ENCODE measurements at places on chromosomes 1 and 21.
A peak's percentile ranks its signal among the peaks of the same experiment; 100 is the strongest.

GRCh38 chr1:64849942-64850341, 105.1 kb downstream of the RAVER2 start:
- DNase-seq = no peak

DNA sequence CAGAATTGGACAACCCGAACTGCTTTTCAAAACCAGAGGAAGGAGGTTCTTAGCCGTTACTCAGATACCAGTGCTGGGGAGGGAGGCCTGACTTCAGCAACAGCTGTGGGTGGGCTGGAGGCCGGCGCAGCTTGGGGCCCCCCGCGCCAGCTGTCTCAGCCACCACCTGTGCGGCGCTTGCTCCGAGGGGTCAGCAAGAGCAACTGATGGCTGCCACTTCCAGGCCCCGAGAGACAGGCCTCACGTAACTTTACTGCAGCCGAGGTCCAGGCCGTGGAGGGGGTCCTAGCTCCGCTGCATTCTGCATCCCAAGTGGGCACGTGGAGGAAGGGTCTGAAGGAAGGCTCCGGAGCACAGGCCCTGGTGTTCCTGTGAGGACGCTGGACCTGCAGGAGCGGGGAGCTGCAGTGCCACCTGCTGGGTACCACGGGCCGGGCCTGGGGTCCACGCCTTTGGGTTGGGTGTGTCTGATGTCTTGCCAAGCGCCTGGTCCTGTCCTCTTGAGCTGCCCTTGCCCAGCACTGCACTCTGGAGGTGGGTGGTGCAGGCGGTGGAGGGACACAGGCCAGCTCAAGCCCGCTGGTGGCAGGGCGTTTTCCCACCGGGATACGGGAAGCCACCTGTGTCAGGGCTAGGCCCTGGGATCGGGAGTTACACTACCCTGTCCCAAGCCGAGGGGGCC, 9.8 kb downstream of the THAP3 start:
- peak; percentile 51 for DNase-seq

GRCh38 chr1:215473943-215474342, 93.2 kb upstream of the KCTD3 start:
- DNase-seq = no peak

DNA sequence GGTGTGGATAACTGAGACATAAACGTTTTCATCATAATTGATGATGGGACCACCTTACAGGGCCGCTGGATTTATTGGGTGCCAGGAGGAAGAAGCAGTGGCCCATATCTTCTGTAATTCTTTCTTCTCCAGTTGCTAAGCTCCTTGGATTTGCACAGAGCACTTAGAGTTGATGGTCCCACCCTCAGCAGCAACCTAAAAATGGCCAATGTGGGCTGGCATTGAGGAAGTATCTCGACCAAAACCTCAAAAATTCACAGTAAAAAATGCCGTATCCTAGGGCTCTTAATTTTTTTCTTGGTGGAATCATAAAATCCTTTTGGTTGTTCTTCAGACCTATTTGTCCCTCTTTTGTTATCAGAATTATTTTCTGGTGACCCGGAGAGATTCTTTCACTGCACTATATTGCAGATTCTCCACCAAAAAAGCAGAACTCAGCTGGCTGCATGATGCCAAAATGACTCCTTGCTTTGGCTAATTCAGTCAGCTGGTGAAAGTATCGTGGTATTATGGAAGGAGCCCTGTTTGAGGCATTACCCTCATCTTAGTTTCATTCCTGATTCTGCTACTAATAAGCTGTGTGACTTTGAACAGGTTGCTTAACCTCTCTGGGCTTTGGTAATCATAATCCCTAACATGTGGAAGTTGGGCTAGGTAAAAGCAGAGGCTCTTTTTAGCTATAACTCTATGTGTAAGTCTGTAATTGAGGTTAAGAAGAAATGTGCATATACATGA, 27.6 kb downstream of the KIRREL1 start:
- no peak for DNase-seq

DNA sequence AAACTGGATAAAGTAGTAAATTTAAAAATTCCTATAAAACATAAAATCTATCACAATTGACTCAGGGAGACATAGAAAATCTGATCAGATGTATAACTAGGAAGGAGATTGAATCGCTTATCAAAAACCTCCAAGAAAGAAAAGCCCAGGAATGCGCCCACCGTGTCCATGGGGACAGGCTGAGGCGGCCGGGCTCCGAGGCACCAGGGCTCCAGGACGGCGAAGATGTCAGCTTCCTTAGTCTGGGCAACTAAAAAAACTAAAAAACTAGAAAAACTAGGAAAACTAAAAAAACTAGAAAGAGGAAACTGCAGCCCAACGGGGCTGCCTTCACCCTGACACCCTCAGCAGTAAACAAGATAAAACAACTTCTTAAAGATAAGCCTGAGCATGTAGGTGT, 229.0 kb upstream of the RAB4A start:
- DNase-seq = no peak

DNA sequence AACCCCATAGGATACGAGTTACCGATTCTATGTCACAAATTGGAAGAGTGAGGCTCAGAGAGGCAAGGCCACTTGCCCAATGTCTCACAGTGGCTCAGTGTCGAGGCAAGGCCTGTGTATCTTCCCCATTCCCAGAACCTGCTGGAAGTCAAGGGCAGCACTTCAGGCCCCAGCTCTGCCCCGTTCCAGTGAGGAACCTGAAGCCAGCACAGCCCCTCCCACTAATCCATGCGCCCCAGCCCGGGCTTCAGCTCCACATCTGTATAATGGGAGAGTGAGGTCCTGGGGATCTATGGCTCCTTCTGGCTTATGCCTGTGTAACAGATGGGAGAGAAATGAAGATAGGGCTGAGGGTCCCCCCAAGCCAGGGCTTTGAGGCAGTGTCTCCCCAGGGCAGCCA, 56.3 kb downstream of the CASZ1 start:
- no peak for DNase-seq

DNA sequence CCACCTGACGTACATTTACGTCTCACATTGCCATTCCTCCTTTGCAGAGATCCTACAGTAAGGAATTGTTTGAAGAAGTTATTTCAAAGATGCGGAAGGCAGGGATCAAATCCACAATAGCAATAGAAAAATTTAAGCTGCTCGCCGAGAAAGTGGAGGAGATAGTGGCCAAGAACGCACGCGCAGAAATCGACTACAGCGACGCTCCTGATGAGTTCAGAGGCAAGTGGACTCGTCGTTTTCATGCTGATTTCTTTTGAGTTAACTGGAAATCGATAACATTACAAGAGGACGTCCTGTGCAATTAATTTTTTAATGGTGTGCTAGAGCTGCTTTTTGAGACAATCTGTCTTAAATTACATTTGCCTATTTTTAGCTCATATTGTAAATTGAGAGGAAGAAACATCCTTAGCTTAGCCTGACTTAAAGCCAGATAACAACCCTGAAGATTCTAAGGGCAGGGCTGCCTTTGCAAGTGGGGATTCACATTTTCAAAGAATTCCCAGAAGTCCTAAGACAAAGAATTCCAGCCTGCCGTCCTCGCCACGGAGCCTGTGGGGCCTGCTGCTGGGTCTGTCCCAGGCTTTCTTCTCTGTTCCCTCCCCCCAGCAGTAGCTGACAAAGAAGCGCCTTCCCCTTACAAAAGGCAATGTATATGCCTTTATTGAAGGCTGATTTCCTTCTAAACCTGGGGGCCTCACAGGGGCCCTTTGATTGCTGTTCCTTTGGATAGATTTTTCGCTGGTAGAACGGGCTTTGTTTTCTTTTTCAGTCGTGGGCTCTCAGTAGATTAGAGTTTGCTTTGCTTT, 31.6 kb upstream of the KIF1B start:
- no peak for DNase-seq

DNA sequence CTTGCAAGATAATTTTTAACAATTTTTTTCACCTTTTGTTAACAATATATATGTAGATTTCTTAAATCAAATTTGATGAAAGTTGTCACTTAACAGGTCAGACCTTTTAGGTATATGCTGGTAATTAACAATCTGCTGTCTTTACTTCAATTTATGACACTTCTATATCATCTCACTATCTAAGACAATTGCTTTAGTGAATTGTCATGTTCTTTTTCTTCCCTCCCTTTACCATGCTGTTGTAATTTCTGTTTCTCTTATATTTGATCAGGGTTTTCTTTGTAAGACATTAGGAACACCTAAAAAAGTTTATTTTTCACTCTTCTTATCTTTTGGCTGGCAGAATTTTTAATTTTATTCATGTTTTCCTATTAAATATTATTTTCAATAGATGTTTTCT, 2.0 kb downstream of the IFI16 start:
- DNase-seq = no peak

- no peak for DNase-seq
Observed at GRCh38 chr1:116934586-116935207, 25.0 kb downstream of the PTGFRN start.

- no peak for DNase-seq
Observed at GRCh38 chr1:40766560-40766959, 17.0 kb upstream of the KCNQ4 start.

DNA sequence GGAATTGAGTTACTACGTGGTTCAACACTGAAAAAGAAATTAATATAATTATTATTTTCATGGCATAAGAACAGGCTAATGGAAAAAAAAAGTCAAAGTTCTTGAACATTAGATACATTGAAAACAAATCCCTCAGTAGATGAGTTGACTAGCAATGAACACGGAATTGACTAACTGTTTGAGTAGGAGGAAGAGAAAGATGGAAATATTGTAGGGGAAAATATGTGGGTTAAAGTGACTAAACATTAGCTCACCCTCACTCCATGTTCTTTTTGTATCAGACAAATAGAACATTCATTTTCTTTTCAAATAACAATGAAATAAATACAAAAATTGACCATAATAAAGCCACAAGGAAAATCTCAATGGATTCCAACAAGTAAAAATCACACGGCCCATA, 84.3 kb downstream of the KCNK2 start:
- no peak for DNase-seq

All from stimulated activated CD4-positive, alpha-beta T cell treated with anti-CD3 and anti-CD28 coated beads, Interleukin-4, amount 100 ng/mL, for 1 hour (primary cell).